Bronchial epithelial cell (primary cell): ENCODE measurements at places on chromosomes 4 and X. TPM values are rescaled to one million over a fixed set of nuclear protein-coding genes. Genes with fewer than 3 reads are reported as not detected.

DNA sequence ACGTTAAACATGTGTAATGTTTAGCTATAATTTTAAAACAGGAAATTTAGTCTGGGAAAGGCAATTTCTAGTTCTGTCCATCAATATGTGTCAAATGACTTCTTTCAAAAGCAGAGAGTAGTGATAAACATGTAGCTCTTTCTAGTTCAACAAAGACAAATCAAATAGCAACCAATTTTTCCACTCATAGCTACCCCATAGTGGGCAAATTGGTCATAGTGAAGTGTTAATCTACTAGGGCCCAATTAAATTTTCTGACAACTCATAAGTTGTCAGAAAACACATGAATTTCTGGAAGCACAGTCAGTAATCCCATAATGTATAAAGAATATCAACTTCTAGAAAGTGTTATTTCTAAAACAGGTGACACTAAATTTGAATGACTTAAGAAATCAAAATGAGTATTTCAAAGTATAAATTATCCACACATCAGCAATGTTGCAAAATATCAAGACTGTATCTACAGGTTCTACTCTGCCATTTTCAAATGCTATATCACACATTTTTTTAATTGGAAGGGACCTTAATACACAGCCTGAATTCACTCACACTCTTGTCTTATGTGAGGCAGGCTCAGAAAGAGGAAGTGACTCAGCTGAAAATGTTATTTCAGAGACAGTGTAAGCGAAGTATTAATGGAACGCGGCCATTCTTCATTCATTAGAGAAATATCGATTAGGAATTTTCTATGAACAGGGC, 7.7 kb downstream of the OCIAD2 start:
- peak; percentile 34 for DNase-seq

GRCh38 chr4:34851411-34851810, 1392.9 kb downstream of the ARAP2 start:
- no peak for DNase-seq

DNA sequence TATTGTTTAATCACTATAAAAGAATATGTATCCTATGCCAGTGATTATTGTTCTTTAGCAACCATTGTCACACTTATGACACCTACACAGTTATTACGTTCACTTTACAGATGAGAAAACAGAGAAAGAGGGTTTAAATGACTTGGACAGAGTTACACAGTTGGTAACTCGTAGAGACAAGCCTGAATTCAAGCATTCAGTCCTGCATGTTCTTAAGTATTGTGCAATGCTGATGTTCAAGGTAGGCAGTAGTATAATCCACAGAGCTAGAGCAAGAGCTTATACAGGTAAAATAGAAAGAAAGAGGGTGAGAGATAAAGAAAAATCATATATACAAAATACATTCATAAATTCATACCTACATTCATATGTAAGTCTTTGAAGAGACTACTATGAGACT, 249.8 kb upstream of the ANXA10 start:
- peak; percentile 75 for DNase-seq

DNA sequence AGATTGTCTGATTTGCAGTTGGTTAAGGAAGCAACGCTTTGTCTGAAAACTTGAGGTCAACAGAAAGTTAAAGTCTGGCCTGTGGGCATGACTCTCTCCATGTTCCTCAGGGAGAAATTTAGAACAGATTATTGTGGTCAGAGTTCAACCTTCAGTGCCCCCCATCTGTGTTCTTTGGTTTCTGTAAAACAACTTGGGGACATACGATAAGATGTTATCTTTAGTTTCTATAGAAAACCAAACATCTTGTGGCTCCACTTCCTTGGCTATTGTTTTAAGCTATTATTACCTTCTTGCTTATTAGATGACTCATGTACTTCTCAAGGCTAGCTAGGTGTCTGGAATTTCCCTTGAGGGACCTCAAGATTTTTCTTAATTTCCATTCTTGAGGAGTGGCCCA, 507.7 kb downstream of the PDHA2 start:
- DNase-seq, result peak; percentile 15

- no peak for DNase-seq
Measured at GRCh38 chrX:135410861-135411627, 10.7 kb upstream of the SMIM10L2A start.

DNA sequence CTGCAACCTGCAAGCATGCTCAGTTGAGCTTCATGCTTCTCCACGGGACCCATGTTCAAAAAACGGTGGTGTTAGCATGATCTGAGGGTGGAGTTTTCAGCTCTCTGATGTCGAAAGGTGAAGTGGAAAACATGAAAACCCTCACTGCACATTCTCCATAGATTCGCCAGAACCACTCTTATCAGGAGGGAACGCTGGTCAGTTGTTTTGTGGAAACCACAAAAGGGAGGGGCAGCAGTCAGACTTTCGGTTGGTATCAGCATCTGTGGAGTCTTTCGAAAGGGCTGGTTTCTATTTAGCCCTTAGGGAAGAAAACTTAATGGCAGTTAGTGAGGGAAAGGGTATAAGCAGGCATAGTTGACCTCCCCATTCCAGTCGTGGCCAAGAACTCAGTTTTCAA, 12.6 kb downstream of the PPA2 start:
- DNase-seq, result peak; percentile 1

The PNCK gene
- total RNA-seq, result 1.5 and 2.1 TPM in 2 replicates

The CXorf49 gene
- total RNA-seq, result not detected in 2 replicates

- no peak for DNase-seq
Measured at GRCh38 chrX:109346491-109346890, 135.4 kb downstream of the GUCY2F start.

The ABCG2 gene
- total RNA-seq, result under 0.01 and 0.38 TPM in 2 replicates

The HSD17B13 gene
- total RNA-seq, result not detected in 2 replicates

GRCh38 chr4:33628296-33628695, 2616.0 kb downstream of the ARAP2 start:
- DNase-seq, result no peak

DNA sequence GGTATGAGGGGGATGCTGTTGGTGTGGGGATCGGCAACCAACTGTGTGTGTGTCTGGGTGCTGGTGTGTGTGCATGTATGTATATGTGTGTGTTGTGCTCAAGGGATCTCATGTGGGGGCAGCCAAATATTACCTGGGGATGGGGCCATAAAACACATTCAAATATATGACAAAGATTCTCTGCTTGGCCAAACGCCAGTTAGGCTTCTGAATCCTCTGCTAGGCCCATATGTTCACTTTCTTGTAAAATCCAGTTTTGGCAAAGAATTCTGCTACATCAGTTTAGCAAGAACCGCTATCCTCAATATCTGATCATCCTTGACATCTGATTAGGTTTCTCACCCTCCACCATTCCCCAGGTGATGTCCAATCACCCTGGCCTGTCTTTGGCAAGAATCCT, 106.6 kb downstream of the RASL11B start:
- no peak for DNase-seq

GRCh38 chr4:38855466-38855865, 1.2 kb downstream of the TLR6 start:
- DNase-seq, result no peak

DNA sequence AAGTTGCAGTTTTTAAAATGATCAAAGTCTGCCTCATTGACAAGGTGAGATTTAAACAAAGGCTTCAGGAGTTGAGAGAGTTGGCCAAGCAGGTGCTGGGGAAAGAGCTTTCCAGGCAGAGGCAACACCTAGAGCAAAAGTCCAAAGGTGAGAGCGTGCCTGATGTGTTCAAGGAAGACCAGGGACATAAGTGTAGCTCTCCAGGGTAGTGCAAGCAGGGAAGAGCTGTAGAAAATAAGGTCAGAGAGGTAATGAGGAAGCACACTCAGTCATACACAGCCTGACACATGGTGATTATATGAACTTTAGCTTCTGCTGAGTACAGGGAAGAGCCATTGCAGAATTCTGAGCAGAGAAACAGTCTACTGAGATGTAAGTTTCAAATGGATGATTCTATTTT, 265.0 kb upstream of the NWD2 start:
- no peak for DNase-seq

DNA sequence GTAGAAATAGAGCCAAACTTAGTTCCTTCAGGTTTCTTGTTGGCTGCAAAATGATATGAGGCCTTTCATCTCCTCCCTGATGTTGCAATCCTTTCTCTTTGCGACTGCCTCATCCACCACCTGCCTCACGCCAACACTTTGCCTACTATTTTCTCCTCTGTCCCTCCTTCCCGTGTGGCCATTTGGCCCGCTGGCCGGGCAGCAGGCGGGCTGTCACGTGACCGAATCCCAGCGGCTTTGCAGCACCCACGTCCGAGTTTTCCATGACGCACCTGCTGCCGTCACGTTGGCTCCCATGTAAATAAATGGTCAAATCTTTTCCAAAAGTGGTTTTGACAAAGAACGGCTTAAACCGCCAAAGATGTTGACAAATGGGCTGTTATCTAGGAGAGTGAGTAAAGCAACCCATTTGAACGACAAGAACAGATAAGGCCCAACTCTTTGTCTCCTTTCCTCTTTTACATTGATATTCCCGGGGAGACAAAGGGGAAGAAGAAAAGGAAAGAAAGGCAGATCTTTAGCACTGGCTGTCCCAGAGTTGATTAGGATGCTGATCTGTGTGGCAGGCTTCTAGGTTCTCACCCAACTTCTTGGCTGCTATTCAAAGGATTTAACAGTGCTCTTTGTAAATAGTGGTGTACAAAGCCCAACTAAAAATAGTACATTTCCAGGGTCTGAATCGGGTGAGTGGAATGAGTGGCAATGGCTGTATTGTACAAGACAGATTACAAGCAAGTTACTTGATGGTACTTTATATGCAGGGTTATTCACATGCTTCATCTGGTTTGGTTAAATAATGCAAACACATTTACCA, 174.2 kb upstream of the JADE1 start:
- DNase-seq, result peak; percentile 34

DNA sequence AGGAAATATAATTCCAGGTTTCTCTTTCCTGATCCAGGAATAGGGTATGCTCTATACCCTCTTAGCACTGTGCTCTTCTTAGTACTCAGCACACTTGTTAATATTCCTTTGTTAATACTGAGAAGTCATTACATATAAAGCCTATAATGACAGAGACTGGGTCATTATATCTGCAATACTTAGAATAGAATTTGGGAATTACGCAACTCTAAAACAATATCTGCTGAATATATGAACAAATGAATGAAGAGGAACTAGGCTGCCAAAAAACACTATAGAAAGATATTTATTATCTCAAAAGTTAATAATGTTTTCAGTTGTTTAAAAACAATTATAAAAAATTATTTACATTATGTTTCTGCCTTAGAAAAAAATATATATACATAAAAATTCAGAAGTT, 36.4 kb upstream of the ANKRD50 start:
- no peak for DNase-seq

The HSFX1 gene
- total RNA-seq, result 0.53 and 0.77 TPM in 2 replicates

DNA sequence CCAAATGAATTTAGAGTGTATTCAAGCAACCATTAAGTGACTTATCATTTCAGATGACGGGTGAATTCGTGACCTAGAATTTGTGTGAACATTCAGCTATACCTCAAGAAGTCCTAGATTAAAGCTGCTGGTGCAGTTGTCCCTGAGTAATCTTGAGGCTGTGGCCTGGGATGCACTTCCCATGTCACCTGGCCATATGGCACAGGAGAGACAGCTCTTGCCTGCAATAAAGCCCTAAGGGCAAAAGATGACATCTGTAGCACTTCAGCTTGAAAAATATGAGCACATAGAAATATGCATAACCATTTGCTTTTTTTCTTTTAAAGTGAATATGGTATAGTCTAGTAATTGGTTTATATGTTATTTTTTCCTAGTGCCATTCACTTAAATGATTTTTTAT, 125.8 kb downstream of the FHDC1 start:
- DNase-seq, result no peak

GRCh38 chr4:141609243-141609642, 27.1 kb upstream of the IL15 start:
- peak; percentile 56 for DNase-seq

- no peak for DNase-seq
Measured at GRCh38 chrX:44253575-44253942, 89.9 kb downstream of the EFHC2 start.

The KDR gene
- total RNA-seq, result under 0.01 TPM in 1 of 2 replicates, not detected in the other

The PAGE2B gene
- total RNA-seq, result not detected in 2 replicates

DNA sequence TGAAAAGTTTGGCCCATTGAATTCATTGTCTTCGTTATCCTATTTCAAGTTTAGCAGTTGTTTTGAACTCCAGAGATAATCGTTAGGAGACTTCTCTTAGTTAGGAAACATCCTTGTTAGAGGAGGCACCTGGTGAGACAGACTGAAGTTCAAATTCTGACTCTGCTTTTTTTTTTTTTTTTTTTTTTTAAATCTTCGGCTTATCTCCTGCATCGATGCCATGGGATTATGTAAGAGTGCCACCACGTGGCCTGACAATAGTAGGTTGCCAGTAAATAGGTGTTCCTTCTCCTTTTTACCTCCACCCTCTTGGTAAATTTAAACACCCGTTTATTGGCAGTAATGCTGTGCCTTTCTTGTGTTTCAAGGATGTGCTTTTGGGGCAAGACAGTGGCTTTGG, 149.3 kb downstream of the SOWAHB start:
- DNase-seq, result peak; percentile 49

GRCh38 chr4:37471971-37472370, 214.2 kb downstream of the RELL1 start:
- DNase-seq, result peak; percentile 78

GRCh38 chrX:3145716-3146115, 104.4 kb downstream of the ARSF start:
- no peak for DNase-seq

GRCh38 chrX:7647831-7648230, 195.1 kb upstream of the VCX start:
- no peak for DNase-seq

- peak; percentile 7 for DNase-seq
Measured at GRCh38 chr4:33940281-33940680, 2304.0 kb downstream of the ARAP2 start.

The GC gene
- total RNA-seq, result not detected in 2 replicates

GRCh38 chrX:118530219-118530911, 34.8 kb downstream of the DOCK11 start:
- peak; percentile 23 for DNase-seq
